Amygdala (tissue), 56 donors: ENCODE measurements at places on chromosomes 2 and 18.

- no peak for DNase-seq
These were observed 115.7 kb downstream of the MYCN start for GRCh38 chr2:16055848-16056580.

- no peak for DNase-seq
These were observed 49.3 kb downstream of the ACAA2 start for GRCh38 chr18:49764032-49764431.

GRCh38 chr2:86392873-86393518 is 48.2 kb upstream of the KDM3A start:
- DNase-seq = no peak

- no peak for DNase-seq
These were observed 208.1 kb upstream of the RASGRP3 start for GRCh38 chr2:33268246-33268831.

DNA sequence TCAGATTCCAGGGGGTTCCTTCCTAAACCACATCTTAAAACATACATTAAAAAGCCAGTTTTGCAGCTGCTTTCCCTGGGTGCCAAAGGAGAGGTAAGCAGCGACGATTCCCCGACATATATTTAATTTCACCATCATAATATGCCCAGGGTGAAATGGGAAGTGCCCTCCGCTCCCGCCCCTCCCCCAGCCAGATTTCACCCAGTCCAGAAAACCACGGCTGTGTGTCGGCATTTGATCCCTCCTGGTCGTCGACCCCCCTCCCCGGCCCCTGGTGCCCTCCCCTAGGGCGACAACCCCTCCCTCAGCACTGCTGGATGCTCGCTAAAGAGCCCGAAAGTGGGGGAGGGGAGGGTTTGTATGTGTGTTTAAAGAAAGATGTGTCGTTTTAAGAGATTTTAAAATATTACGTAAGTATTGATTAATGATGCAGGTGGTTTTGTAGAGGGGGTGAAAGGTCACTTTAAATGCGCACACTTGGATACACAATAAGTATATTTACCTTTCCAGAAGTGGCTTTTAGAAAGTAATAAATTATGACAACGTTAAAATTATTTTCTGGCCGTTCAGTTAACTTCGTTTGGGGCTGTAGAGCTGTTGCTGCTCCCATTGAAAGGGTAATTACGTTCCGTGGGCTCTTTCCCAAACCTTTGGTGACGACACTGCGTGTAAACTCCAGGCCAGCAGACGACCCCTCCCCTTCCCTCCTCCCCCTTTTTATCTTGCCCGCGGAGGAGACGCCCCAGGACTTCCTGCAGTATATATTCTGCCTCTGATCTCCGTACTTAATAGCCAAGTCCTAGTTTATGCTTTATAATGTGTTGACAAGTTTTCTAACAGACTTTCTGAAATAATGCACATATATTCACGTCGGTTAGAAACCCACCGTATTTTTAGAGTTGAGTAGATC is 3.4 kb upstream of the BCL11A start:
- DNase-seq = no peak

DNA sequence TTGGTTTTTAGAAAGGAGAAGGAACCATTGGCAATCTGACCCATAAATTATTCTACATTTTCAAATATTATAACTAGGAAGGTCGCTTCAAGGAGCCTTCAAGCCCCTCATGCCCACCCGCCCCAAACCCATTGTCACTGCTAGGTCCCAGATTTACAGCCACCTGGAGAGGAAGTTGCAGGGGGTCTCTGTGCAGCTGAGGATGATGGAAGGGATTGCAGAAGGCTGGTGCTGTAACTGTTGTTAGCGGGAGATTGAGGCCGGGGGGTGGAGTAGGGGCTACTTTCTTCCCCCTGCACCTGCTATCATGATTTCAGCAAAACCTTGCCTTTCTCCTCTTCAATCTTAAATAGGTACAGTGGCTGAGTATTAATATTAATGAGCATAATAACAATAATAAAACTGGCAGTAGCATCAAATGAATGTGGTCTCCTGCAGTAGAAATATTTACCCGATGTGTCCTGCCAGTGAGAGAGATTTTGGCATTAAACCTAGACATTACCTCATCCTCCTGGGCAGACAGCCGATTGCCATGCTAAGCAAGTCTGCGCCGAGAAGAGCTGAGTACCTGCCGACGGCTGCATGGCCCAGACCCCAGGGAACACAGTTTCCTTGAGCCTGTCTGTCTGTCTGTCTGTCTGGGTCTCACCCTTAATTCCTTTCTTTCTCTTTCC is 225.4 kb downstream of the FAM210A start:
- DNase-seq = no peak

GRCh38 chr2:65877331-65878010 is 445.1 kb upstream of the SPRED2 start:
- no peak for DNase-seq

- no peak for DNase-seq
These were observed 1060.3 kb downstream of the DSC3 start for GRCh38 chr18:29982218-29982617.

DNA sequence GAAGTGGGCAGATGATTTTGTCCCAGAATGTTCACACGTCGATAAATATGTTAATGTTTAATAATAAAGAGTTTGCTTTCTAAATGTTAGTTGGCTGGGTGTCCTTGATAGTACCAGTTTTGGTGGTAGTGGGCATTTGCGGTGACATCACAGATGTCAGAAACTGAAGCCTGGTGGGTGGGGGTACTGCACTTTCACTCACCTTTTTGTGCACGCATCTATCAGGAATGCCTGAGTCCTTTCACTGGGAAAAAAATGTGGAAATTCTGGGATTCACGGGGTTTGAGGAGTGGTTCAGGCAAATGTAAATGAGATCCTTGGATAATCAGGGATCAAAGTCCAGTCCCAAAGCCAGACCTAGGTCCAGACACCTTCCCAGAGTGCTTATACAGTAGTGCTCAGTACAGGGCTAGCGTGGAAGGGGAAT is 3.2 kb downstream of the EPAS1 start:
- no peak for DNase-seq

GRCh38 chr2:9274701-9275343 is 68.2 kb downstream of the ASAP2 start:
- DNase-seq = no peak

DNA sequence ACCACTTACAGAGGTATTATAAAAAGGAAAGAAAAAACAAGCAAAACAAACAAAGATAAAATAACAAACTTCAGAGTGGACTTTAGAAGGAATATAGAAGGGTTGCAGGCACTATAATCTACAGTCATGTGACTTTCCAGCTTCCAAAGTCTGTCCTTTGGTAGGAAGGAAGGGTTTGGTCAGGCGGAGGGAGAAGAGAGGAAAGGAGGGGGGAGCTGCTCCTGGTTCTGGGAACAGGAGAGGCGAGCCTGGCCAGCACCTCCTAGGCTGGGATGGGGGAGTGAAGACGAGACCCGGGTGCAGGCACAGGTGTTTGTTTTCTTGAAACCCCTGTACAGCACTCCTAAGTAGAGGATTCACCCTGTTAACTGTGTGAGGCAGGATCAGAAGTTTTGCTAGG is 53.8 kb upstream of the GATA6 start:
- DNase-seq = no peak

DNA sequence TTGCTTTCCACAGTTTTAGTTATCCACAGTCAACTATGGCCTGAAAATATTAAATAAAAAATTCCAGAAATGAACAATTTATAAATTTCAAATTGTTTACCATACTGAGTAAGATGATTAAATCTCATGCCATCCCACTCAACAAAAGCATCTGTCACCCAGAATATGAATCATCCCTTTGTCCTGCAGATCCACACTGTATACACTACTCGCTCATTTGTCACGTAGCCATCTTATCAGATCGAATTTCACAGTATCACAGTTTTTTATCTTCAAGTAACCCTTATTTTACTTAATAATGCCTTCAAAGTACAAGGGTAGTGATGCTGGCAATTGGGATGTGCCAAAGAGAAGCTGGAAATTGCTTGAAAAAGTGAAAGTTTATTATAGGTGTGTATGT is 291.8 kb upstream of the LRATD1 start:
- no peak for DNase-seq

DNA sequence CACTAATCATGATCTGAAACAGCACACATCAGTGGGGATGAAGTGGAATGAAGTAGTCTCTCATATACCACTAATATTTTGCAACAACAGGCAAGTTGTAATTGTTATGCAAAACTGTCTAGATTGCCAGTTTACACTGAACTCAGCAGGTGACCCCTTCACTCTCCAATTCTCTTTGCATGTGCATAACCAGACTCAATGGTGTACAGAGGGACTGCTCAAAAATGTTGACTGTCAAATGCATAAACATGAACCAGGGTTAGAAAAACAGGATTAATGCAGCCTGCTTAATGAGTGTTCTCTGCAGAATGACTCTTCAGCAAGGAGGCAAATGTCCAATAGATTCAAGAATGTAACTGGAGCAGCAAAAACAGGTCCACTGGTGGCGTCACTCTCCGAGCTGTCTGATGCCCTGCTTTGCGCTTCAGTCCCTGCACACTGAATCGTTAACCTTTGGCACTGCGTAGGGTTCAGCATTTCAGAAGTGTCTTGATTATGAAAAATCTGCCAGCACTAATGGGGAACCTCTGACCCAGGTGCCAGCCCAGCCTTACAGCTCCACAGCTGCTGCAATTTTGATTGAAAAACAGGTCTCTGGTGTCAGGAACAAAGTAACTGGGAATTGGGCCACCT is 209.3 kb downstream of the TDRD15 start:
- no peak for DNase-seq

- DNase-seq = no peak
These were observed 7.1 kb downstream of the MYOM1 start for GRCh38 chr18:3212657-3213056.

DNA sequence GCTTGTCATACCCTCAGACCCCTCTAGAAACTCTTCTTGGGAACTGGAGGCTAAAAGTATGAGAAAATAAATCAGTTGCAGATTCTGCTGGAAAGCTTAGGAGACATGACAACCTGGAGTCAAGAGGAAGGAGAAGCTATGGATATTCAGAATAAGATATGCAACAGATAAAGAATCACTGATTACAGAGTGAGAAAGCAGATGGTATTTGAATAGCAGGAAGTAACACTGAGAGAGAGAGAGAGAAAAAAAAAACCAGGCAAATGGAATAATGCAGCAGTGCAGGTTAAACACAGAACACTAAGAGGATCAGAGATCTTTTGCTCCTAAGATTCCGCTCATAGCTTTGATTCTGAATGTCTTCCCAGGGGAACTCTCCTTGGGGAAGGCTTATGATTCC is 1284.1 kb upstream of the NXPH2 start:
- no peak for DNase-seq

DNA sequence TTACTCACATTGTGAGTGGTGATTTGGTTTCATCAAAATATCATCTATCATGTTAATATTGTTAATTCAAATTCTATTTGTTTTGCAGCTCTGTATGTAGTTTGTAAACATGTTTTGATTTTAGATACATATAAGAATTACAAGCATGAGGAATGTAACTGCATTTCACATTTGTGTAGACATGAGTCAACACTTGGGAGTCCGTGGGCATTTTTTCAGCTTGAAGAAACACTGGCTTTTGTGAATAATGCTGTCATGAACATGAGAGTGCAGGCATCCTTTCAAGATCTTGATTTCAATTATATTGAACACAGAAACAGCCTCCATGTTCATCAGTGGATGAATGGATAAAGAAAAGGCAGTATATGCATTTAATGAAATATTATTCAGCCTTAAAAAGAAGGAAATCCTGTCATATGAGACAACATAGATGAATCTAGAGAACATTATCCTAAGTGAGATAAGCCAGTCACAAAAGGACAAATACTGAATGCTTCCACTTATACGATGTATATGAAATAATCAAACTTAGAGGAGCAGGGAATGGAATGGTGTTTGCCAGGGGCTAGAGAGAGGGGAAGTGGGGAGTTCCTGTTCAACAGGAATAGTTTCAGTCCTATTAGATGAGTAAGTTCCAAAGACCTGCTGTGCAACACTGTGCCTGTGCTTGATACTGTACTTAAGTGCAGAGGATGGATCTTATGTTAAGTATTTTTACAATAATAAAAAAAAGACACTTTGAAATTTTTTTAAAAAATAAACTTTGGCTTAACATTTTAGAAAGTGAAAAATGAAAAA is 194.9 kb downstream of the LRATD1 start:
- DNase-seq = no peak

- DNase-seq = no peak
These were observed 122.5 kb downstream of the HDAC4 start for GRCh38 chr2:239278361-239278760.

- no peak for DNase-seq
These were observed 414.7 kb downstream of the THSD7B start for GRCh38 chr2:137180012-137180411.

DNA sequence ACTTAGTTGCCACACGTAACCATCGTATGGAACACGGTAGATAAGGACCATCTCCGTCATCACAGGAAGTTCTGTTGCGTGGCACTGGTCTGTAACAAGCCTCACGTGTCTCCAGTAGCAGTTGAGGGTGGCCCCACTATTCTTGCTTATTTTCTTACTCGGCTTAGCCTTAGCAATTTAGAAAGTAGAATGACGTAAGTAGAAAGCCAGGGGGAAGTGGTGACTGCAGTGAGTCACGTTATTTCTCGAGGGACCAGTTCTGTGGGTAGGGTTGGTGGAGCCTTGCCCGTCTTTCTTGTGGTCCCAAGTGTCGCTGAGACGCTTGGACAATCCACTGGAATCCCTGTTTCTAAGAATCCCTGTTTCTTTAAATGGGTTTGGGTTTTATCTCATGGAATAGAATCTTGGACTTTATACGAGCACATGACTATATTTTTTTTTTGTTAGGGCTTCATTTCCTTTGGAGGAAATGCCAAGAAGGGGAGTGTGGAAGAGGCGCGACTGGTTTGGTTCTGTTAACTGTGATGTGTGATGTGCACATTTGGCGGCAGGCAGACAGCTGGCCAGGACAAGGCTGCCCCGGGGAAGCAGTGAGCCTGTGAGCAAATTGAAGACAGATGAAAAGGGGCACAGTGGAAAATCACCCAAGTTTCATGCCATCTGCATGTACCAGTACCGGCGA is 96.2 kb downstream of the CABLES1 start:
- DNase-seq = no peak

DNA sequence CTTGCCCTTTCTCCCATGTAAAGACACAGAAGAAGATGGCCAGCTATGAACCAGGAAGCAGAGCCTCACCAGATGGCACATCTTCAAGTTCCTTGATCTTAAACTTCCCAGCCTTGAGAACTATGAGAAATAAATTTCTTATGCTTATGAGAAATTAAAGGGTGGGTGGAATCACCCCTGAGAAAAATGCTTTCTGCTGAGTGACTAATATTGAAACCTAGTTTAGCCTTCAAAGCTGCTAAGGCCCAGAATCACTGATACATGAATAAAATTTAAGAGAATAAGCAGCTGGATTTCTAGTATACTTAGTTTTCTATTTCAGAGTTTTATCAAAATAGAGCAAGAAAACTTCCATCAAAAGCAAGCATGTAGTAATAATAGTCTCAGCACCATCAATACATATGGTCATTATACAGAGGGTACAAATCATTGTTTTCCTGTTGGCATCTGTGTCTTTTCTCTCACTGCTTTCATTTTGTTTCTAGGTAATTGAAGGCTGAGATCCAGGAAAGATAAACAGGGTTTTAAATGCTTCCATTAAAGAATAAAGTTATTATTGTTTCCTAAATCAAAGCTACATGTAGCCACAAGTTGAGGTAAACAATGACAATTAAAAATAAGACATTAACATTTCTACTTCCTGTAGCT is 53.3 kb upstream of the COL5A2 start:
- no peak for DNase-seq
